Neuronal stem cell (in vitro differentiated cells): ENCODE measurements at places on chromosomes 5 and 9.
A peak's percentile ranks its signal among the peaks of the same experiment; 100 is the strongest.

GRCh38 chr9:125821078-125821477 is 73.9 kb downstream of the PBX3 start:
- no peak for DNase-seq
- H3K27ac ChIP-seq: no peak overlapping the region
- H3K36me3 ChIP-seq: no peaks in the 10 kb centered on the region
- no peak overlapping the region for H3K4me3 ChIP-seq
- no peaks in the 10 kb centered on the region for H3K4me1 ChIP-seq
- no peaks in the 10 kb centered on the region for H3K27me3 ChIP-seq

DNA sequence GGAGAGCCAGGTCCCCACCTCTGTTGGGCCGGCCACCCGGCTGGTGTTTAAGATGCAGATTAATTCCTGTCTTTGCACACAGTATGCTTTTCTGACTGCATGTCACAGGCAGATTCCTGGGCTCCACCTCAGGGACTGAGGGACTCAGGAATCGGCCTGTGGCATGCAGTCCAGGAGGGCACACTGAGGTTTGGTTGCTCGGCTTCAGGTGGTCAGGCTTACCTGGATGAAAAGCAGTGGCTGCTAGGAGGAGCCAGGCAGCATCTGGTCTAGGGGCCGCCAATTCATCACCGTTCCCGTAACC is 1.1 kb downstream of the WDR5 start:
- peaks cover 13% of the 10 kb centered on the region for H3K4me1 ChIP-seq
- H3K27ac ChIP-seq: no peak overlapping the region
- H3K36me3 ChIP-seq: peaks cover 19% of the 10 kb centered on the region
- no peaks in the 10 kb centered on the region for H3K27me3 ChIP-seq
- DNase-seq: no peak

DNA sequence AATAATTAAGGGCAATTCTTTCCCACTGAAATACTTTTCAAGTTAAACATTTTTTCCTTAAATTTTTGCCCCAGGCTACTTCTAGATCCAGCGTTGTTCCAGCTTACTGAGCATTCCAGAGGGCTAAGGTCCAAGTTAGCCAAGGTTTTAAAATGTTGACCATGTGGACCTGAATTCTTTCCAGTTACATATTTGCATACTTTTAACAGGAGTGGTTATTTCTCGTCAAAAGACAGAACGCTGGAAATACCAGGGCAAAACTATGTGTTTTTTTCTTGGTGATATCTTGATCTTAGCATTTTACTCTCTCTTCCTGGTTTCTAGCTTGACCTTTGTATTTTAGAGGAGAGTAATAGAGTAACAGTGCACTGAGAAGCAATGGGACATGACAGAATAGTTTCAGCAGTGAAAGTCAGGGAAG is 32.8 kb downstream of the TMC1 start:
- no peaks in the 10 kb centered on the region for H3K36me3 ChIP-seq
- no peak for DNase-seq
- H3K4me3 ChIP-seq: no peak overlapping the region

- H3K27me3 ChIP-seq: no peaks in the 10 kb centered on the region
- no peak for DNase-seq
- no peak overlapping the region for H3K27ac ChIP-seq
- no peaks in the 10 kb centered on the region for H3K36me3 ChIP-seq
These were observed 133.4 kb downstream of the UGCG start for GRCh38 chr9:112029921-112030444.

- peaks cover 11% of the 10 kb centered on the region for H3K4me1 ChIP-seq
- no peak for DNase-seq
These were observed 1.2 kb downstream of the CDC14B start for GRCh38 chr9:96618209-96619123.

DNA sequence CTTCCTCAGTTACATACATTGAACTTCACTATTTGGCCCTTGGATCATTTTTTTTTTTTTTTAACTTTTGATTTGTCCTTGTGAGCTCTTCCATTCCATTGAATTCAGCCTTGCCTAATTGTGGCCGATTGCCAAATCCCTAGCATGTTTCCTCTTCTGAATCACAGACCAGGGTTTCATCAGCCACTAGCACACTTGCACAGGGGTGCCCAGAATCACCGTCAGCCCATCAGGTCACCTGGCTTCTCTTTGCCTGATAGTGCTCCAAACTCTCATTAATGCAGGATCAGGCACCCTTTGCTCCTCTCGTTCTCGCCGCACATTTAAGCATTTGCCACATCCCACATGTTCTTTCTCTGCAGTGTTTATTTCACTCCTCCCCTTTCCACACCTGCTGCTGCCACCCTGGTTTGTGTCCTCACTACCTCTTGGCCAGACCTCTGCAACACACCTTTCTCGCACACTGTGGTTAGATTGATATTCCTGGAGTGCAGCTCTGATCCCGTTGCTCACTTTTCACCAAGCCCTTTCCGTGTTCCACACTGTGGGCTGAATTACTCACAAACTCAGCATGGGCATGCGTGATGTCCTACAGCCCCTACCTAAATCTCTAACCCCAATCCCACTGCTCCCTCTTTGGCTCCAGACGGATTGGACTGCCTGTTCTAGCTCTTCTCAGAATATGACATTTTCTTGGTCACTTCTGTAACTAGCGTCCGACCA is 9.8 kb downstream of the PIK3R1 start:
- H3K27me3 ChIP-seq: no peaks in the 10 kb centered on the region
- H3K4me1 ChIP-seq: peaks cover 6% of the 10 kb centered on the region
- H3K36me3 ChIP-seq: peaks cover 16% of the 10 kb centered on the region
- no peak for DNase-seq
- H3K27ac ChIP-seq: no peak overlapping the region

GRCh38 chr5:78964889-78965288 is 20.2 kb downstream of the ARSB start:
- H3K36me3 ChIP-seq: peaks cover 18% of the 10 kb centered on the region
- no peaks in the 10 kb centered on the region for H3K4me1 ChIP-seq
- DNase-seq: peak; percentile 21
- H3K27me3 ChIP-seq: no peaks in the 10 kb centered on the region

DNA sequence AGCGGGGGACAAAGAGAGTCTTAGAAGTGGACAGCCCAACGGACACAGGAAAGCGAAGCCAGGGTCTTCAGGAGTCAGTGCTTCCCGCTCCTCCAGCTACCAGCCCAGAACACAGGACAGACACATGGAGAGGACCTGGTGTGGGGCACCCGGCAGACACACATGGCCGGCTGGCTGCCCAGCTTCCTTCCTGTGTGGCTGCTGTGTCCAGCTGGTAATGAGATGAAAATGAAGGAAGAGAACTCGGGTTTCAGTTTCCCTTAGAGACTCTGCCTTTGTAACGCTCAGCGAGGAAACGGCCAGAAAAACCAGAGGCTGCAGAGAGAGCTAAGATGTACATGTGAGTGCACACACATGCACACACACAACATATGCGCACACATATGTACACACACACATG is 87.5 kb downstream of the SECISBP2 start:
- H3K27ac ChIP-seq: no peak overlapping the region
- H3K4me1 ChIP-seq: peaks cover 1% of the 10 kb centered on the region
- no peaks in the 10 kb centered on the region for H3K36me3 ChIP-seq
- peaks cover 49% of the 10 kb centered on the region for H3K27me3 ChIP-seq
- no peak for DNase-seq
- H3K4me3 ChIP-seq: no peak overlapping the region

DNA sequence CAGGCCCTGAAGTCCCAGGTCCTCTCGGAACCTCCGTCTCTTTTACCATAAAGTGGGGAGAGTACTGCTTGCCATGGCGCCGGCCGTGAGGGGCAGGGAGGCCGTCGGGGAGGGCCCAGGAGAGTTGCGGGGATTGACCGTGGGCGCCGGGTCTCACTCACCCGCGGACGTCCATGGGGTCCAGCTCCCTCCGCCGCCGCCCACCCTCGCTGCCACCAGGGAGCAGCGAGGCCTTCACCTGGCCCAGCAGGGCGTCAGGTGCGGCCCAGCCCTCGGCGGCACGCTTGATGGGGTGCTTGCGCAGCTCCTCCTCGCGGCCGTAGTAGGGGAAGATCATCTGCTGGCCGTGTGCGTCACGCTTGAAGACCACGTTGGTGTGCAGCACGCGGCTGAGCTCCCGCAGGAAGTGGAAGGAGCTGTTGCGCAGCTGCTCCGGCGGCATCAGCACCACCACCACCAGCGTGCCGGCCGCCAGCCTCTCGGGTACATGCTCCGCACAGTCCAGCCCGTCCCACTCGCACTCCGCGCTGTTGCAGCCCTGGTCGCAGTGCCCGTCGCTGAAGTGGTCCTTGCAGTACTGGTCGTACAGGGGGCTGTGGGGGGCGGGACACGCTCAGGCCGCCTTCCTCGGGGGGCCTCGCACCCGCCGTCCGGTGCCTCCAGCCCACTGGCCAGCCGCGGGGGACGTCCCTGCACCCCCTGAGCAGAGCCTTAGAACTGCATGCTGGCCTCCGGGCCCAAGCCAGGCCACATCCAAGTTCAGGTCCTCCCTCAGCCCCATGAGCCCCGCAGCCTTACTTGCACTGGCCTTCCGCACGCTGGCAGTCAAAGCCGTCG is 21.9 kb upstream of the SEC16A start:
- H3K27ac ChIP-seq: no peak overlapping the region
- peaks cover 84% of the 10 kb centered on the region for H3K36me3 ChIP-seq
- no peaks in the 10 kb centered on the region for H3K4me1 ChIP-seq

DNA sequence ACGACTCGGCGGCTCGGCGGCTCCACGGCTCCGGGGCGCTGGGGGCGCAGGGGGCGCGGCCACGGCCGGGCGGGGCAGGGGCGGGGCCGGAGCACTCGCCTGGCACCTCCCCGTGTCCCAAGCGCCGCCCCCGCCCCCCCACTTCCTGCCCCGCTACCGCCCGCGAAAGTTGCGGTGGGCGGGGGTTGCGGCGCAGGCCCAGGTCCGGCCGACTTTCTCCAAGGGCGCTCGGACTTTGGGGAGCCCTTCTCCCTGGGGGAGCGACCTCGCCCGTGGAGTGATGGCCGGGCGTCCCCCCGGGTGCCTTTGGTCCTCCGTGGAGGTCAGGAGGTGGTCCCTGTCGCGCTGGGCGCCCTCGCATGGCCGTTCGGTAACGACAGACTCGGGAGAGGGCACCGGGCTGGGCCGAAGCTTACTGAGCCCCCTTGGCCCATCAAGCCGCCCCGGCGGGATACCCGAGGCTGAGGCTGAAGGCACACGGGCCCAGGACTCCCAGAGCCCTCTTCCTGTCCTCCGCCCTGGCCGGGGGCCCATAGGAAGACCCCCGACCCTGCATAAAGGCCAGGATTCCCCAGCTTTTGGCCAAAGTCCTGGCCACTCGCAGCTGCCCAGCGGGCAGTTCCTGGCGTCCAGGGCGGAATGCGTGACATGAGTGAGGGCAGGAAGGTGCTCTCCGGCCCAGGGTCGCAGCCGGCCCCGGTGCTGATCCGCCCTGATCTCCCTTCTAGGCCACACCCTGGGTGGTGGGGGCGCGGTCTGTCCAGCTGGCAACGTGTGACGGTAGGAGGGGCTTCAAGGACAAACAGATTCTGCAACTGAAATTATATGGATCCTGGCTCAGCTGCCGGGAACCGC is 883 bp upstream of the VAV2 start:
- H3K4me3 ChIP-seq: peak overlapping the region; percentile 92
- peaks cover under 1% of the 10 kb centered on the region for H3K36me3 ChIP-seq
- H3K27me3 ChIP-seq: no peaks in the 10 kb centered on the region
- peak; percentile 70 for DNase-seq

GRCh38 chr5:140296289-140296688 is 6.6 kb downstream of the PFDN1 start:
- H3K27ac ChIP-seq: no peak overlapping the region
- no peak for DNase-seq
- no peaks in the 10 kb centered on the region for H3K27me3 ChIP-seq
- H3K4me1 ChIP-seq: peaks cover 12% of the 10 kb centered on the region

- H3K36me3 ChIP-seq: no peaks in the 10 kb centered on the region
- peaks cover 6% of the 10 kb centered on the region for H3K4me1 ChIP-seq
- no peak for DNase-seq
- H3K27me3 ChIP-seq: peaks cover 62% of the 10 kb centered on the region
- no peak overlapping the region for H3K27ac ChIP-seq
- H3K4me3 ChIP-seq: peak overlapping the region; percentile 77
These were observed 446 bp downstream of the NXNL2 start for GRCh38 chr9:88535226-88536022.

DNA sequence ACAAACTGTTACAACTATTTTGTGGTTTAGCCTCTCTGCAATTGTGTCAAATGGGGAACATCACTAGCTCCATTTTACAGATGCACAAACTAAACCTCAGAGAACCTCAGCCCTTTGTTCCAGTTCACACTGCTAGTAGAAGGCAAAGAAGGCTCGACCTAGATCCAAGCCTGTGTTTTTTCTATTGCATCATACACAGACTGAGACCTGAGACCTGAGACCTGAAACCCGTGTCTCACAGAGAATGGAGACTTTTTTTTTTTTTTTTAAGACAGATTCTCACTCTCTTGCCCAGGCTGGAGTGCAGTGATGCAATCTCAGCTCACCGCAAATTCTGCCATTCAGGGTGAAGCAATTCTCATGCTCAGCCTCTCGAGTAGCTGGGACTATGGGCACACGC is 120.8 kb downstream of the GALNT10 start:
- no peaks in the 10 kb centered on the region for H3K36me3 ChIP-seq
- no peak for DNase-seq
- no peaks in the 10 kb centered on the region for H3K27me3 ChIP-seq
- no peak overlapping the region for H3K27ac ChIP-seq
- H3K4me3 ChIP-seq: no peak overlapping the region

- no peaks in the 10 kb centered on the region for H3K27me3 ChIP-seq
- no peak overlapping the region for H3K4me3 ChIP-seq
- H3K36me3 ChIP-seq: no peaks in the 10 kb centered on the region
- DNase-seq: no peak
- H3K4me1 ChIP-seq: no peaks in the 10 kb centered on the region
- no peak overlapping the region for H3K27ac ChIP-seq
These were observed 22.8 kb upstream of the ERBIN start for GRCh38 chr5:65903581-65903980.

- no peak overlapping the region for H3K27ac ChIP-seq
- H3K4me1 ChIP-seq: peaks cover 10% of the 10 kb centered on the region
- DNase-seq: no peak
- H3K4me3 ChIP-seq: no peak overlapping the region
- H3K27me3 ChIP-seq: no peaks in the 10 kb centered on the region
These were observed 211.9 kb downstream of the NXNL2 start for GRCh38 chr9:88746743-88747398.

DNA sequence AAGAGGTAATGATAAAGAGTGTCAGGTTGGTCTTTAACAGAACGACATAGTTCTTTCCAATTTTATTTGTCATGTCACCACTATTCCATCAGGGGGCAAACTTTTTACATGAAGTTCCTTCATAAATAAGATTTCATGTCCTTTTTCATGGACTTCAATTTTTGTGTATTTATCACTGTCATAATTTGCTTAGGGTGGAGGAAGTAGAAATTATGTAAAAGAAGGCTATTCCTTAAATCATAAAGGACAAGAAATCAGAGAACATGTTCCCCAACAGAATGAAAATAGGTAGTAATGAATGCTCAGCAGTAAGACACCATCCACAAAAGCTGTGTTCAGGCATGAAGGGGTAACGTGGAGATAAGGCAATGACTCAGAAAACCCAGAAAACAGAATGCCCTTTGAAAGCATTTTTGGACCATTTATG is 72.7 kb downstream of the ZFAND5 start:
- H3K4me1 ChIP-seq: no peaks in the 10 kb centered on the region
- no peak overlapping the region for H3K4me3 ChIP-seq
- no peaks in the 10 kb centered on the region for H3K36me3 ChIP-seq
- H3K27ac ChIP-seq: no peak overlapping the region
- H3K27me3 ChIP-seq: no peaks in the 10 kb centered on the region
